ENCODE measurements at places on chromosomes 12 and 14.

DNA sequence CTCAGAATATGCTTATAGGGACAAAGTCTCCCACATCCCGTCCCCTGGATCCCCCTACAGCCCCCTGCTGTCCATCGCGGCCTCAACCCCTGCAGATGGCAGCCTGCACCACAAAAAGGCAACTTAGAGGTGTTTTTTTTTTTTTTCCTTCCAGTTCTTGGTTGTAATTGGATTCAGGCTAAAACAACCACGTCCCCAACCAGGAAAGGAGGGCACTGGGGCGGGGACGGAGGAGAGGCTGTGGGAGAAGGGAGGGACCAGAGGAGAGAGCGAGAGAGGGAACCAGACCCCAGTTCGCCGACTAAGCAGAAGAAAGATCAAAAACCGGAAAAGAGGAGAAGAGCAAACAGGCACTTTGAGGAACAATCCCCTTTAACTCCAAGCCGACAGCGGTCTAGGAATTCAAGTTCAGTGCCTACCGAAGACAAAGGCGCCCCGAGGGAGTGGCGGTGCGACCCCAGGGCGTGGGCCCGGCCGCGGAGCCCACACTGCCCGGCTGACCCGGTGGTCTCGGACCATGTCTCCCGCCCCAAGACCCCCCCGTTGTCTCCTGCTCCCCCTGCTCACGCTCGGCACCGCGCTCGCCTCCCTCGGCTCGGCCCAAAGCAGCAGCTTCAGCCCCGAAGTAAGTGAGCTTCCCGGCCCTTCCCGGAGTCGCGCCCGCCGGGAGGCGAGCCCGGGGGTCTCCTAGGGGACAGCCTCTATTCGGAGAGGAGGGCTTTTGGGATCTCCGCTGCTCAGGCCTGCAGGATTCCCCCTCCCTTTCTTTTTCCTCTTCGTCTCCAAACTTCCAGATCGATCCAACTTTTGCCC, at the start of gene MMP14:
Gene MMP14 (plus strand): TSS at position 285 of the 813 bp plus-strand sequence. CDS start 233 bp downstream, at position 518.
- DNase-seq: no peak

GRCh38 chr12:105667973-105668743, 337.7 kb downstream of the C12orf75 start:
- no peak for DNase-seq

GRCh38 chr14:96265383-96266095, 9.5 kb downstream of the BDKRB1 start:
- DNase-seq: no peak

DNA sequence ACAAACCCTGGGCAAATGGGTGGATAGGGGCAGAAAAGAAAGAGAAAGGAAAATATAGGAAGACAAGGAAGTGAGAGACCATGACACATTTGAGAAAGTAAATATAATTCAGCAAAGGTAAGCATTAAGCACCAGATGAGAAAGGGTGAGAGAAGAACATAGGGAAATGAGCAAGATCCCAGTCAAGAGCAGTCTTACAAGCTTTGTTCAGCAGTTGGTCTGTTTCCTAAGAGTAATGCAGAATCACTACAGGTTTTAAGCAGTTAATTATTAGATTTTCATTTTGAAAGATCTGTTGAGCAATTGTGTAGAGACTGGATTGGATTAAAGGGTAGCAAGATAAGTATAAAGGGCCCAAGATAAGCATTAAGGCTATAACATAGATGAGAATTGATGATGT, 146.3 kb downstream of the PLCZ1 start:
- no peak for DNase-seq

DNA sequence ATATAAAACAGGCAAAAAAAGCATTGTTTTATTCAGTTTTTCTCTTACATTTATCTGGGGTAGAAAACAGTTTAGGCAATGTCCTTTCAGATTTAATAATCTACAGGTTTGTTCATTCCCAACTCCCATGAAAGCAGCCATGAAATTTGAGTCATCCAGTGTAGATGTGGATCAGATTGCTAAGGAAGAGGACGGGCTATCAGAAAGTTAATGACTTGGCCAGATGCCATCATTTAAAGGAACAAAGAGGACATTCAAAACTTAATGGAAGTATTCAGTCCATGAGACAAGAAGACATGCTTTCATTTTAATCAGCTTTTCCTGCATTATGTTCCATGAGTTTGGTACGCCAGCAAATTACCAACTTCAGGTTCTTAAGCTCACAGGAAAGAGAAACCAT, 31.1 kb upstream of the POC1B start:
- DNase-seq: no peak

DNA sequence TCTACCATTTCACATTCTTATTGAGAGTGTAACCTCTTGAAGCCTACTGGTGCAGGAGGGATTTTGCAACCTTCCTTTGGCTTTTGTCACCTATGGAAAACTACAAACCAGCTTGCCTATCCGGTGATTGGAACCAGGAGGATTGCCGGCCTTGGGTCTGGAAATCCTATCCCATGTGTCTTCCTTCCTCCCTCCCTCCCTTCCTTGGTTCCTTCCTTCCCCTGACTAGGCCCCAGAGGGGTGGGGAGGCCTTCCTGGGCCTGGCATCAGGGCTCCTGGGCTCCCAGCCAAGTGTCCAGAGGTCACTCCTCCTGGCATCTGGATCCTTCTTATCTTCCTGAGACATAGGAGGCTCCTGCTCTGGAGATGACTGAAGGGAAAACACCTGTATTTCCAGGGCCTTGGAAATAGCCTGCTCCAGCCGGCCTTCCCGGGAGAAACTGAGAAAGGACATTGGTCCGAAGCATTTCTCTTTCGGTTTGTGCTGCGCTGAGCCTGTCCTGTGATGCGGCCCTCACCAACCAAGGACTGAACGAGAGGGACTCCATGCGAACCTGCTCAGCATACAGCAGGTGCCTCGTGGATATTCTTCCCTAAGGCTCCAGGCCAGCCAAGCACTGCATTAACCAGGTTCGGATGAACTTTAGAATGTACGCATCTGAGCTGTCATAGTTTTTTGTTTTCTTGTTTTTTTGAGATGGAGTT, 43.4 kb downstream of the PSMA6 start:
- no peak for DNase-seq

DNA sequence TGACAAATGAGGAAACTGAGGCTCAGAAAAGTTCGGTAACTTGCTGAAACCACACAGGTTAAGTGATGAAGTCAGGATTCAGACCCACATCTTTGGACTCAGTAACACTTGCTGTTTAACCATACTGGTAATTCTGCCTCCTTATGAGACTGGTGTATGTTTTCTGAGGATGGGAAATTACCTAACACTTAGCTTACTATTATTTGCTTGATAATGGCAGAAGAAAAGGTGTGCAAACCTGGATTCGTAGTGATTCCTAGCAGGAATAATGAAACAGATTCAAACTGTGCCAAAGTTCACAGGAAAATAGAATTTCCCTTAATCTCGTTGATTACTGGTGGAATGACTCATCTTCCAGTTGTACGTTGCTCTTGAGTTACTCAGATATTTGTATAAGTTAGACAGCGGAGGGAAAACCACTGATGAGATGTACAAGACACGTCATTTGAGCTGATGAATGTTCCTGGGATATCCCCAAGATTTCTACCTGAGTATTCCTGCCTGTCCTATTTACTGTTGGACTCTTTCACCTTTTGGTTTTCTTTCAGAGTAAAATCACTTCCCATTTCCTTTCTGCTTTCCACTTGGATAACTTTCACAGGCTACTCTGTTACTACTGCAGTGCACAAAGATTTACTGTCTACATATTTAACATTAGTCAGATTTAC, 37.5 kb downstream of the PRORP start:
- no peak for DNase-seq

DNA sequence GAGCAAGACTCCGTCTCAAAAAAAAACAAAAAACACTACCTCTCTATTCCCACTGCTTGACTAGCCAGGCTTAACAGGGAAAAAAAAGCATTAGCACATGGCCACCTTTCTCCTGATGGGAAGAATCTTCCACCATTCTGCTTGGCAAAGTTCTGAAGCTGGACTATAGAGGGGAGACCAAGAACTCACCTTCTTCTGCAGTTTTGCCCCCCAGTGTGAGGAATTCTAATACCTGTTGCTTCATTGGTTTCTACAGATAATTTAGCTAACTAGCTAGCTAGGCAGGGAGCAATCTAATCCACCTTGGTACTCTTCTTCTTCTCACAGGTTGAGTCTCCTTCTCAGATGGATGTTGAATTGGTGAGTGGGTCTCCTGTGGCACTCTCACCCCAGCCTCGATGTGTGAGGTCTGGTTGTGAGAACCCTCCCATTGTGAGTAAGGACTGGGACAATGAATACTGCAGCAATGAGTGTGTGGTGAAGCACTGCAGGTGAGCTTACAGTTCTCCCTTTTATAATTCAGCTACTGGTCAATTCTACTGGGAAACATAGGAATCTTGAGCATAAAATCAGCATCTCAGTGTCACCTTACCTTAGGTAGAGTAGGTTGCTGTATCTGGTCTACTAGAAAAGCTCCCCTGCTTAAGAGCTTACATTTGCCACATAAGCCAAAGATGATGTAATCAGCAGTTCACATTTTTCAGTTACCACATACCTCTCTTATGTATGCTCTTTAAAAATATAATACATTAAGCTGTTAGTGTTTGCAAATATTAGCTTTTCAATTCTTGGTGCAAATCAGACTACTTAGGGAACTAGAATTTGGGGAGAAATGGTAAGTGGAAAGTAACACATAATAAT, 16.0 kb downstream of the METTL3 start:
- no peak for DNase-seq

- DNase-seq: no peak
Measured at GRCh38 chr14:33484264-33484663, 466.6 kb downstream of the EGLN3 start.

- no peak for DNase-seq
Measured at GRCh38 chr14:60622917-60623257, 26.4 kb downstream of the SIX1 start.

DNA sequence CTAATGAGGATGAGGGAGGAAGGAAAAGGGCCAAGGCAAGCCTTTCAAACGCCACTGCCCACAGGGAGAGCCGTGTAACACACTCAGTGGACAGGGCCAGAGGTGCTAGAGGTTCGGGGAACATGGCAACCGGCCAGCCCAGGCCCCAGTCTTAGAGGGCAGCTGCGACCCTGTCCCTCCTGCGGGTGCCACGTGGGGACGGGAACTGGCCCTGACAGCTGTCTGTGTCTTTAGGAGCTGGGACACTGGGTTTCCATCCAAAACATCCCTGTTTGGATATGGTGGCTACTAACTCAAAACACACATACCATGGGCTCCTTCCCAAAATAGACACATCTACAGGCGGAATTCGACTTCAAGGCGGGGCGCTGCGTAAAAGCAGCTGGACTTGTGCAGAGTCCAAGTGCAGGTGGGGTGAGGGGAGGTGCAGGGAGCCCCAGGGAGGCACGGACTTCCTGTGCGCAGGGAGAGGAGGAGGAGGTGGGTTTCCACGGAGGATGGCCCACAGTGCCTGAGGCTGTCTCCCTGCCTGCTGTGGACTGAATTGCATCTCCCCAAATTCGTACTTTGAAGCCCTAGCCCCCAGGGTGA, 184.7 kb downstream of the PIWIL1 start:
- no peak for DNase-seq

DNA sequence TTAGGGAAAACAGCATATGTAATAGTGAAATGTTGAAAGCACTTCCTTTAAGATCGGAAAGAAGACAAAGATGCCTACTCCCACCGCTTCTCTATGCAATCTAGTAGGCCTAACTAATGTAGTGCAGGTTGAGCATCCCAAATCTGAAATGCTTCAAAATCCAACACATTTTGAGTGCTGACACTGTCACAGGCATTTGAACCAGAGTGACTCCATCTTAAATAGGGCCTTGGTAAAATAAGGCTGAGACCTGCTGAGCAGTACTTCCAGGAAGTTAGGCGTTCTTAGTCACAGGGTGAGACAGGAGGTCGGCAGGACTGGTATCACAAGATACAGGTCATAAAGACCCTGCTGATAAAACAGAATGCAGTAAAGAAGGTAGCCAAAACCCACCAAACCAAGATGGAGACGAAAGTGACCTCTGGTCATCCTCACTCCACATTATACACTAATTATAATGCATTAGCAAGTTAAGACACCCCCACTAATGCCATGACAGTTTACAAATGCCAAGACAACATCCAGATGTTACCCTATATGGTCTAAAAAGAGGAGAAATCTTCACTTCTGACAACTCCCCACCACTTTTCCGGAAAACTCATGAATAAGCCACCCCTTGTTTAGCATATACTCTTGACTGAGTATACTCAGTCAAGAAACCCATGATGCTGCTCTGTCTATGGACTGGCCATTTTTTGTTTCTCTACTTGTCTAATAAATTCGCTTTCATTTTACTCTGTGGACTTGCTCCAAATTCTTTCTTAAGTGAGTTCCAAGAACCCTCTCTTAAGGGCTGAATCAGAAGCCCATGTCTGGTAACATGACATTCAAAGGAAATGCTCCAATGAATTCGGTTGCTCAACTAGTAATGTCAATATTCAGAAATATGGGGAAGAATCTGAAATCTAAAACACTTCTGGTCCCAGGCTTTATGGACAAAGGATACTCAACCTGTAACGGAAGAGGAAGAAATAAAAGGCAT, 47.1 kb upstream of the MTERF2 start:
- no peak for DNase-seq

DNA sequence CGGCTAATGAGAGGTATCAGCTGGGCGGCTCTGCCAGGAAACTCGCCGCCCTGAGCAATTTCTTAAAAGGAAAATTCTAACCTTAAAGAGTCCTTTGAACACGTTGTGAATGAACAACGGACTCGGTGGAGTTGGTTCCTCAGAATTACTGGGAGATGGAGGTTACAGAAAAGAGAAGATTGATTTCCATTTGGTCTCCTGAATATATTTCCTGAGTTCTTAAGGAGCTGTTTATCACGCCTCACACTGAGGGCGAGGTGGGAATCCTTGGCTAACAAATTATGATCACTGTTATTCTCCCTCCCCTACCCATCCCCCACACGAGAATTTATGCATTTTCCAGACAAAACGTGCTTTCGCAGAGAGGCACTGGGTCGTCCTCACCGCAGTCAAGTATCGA, 194.5 kb upstream of the C14orf180 start:
- DNase-seq: no peak

DNA sequence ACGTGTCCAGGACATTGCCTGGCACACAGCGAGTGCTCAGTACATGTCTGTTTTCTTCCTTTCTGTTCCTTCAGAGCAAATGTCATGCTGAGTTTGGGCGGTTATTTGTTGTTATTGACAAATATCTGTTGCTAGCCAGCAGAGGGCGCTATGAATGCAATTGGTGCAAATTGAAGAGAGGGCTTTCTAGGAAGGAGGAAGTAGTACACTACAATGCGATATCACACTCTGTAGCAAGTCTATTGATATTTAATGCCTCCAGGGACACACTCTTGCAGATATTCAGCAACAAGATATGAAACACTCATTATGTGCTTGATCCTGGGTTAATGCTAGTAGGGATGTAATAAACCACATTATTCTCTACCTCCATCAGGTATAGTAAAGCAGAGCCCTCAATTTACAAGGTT, 267.3 kb upstream of the SRRM4 start:
- no peak for DNase-seq

- no peak for DNase-seq
Measured at GRCh38 chr12:94152292-94153078, 4.1 kb downstream of the PLXNC1 start.

- DNase-seq: peak; percentile 85
Measured at GRCh38 chr12:124557518-124558223, 9.7 kb downstream of the NCOR2 start.
